SJCRH30 (cell line): ENCODE measurements at places on chromosomes 6 and 20. TPM values are rescaled to one million over a fixed set of nuclear protein-coding genes. Genes with fewer than 3 reads are reported as not detected.

- H3K4me1 ChIP-seq: no peaks in the 10 kb centered on the region
- H3K27ac ChIP-seq: no peak overlapping the region
- no peaks in the 10 kb centered on the region for H3K36me3 ChIP-seq
- no peak overlapping the region for H3K4me3 ChIP-seq
- no peak for DNase-seq
- H3K27me3 ChIP-seq: peaks cover 4% of the 10 kb centered on the region
Measured at GRCh38 chr6:104633125-104633524, 226.6 kb downstream of the HACE1 start.

- H3K4me3 ChIP-seq: no peak overlapping the region
- no peaks in the 10 kb centered on the region for H3K4me1 ChIP-seq
- DNase-seq: no peak
- no peaks in the 10 kb centered on the region for H3K36me3 ChIP-seq
- no peaks in the 10 kb centered on the region for H3K27me3 ChIP-seq
- H3K27ac ChIP-seq: no peak overlapping the region
Measured at GRCh38 chr6:118813775-118814174, 80.2 kb upstream of the ASF1A start.

DNA sequence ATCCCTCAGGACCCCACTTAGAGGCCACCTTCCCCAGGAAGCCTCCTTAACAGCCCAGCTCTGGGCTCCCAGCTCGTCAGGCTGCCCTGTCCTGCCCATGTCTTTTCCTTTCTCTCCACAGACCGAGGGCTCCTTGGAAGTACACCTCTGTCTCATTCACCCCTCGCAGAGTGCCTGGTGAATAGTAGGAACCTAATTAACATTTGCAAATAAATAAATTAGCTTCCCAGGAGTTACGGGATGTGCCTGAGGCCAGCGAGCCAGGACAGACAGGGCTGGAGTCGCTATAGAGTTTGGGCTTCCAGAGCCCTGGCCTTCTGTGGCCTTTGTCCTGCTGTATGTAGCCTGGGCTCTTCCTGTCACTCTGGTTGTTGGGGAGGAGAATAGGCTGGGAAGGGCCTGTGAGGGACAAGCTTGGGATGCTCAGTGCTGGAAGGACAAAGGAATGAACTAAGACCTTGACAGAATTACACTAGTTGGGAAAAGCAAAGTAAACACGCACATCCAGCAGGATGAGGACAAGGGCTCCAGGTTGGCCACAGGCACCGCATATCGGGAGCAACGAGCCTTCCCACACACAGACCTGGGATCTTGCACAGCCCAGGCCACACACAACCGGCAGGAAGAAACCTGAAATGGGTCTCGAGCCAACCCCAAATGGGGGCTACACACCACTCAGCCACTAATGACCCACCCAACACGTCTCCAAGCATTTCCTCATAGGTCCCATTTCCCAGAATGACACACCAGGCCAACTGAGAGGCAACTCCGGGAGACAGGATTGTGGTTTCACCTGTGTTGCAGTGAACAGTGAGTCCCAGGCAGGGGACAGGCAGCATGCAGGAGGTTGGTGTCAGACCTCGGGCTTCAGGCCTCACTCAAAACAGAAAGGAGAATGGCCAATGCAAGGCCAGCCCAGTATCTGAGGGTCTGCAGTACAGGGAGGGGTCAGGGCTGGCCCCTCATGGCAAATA is 9.7 kb downstream of the MAP1LC3A start:
- no peaks in the 10 kb centered on the region for H3K4me1 ChIP-seq
- no peak overlapping the region for H3K27ac ChIP-seq
- no peak for DNase-seq
- no peak overlapping the region for H3K4me3 ChIP-seq

- H3K4me1 ChIP-seq: no peaks in the 10 kb centered on the region
- no peak overlapping the region for H3K27ac ChIP-seq
- H3K36me3 ChIP-seq: no peaks in the 10 kb centered on the region
- peak; percentile 76 for DNase-seq
- no peak overlapping the region for H3K4me3 ChIP-seq
Measured at GRCh38 chr6:30169658-30170614, 6.6 kb downstream of the TRIM15 start.

DNA sequence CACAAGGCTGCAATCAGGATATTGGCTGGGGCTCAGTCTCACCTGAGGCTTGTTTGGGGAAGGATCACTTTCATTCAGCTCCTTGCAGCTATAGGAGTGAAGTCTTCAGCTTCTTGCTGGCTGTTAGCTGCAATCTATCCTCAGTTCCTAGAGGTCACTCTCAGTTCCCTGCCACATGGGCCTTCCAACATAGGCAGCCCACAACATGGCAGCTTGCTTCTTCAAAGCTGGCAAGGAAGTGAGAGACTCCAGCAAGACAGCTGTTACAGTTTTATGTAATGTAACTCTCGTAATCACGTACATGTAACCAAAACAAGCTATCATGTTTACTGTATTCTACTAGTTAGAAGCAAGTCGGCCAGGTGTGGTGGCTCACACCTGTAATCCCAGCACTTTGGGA is 226.9 kb downstream of the CDC5L start:
- no peak overlapping the region for H3K27ac ChIP-seq
- H3K27me3 ChIP-seq: no peaks in the 10 kb centered on the region
- no peak for DNase-seq

DNA sequence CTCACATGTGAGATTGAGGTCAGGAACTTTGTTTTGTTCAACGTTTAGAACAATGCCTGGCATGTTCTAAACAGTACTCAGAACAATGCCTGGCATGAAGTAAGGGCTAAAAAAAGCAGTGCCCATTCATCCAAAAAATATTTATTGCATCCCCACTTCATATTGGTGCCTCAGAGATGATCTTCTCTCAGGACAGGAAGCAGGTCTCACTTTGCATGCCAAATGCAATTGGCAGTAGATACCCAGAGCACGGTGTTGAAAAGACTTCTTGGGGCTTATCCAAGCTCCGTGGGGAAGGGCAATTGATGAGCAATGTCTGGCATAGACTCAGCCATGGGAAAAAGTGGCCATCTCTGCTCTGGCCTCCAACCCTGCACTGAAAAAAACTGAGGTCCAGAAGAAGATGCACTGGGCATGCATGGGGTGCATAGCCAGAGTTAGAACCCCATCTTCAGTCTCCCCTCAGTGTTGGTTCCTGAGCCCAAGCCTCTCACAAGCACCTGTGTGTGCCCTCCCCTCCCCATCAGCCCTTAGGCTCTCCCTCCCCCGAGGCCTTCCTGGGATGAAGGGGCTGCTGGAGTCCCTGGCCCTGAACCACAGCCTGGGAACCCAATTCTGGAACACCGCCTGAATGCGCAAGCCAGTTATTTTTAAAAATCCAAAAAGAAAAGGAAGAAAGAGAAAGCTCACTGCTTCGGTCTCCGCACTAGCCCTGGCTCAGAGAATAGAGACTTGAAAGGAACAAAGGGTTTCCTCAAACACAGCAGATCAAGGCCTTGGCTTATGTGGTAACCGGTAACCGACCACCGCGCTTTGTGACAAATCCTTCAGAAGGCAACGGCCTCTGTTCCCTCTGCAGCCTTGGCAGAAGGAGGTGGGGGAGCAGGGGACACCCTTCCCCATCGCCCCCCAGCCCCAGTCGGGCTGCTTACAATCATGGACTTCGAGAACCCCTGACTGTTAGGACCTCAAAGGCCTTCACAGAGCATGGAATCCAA is 78.5 kb upstream of the SIRPA start:
- H3K27ac ChIP-seq: no peak overlapping the region
- H3K4me1 ChIP-seq: no peaks in the 10 kb centered on the region
- H3K36me3 ChIP-seq: no peaks in the 10 kb centered on the region
- no peak overlapping the region for H3K4me3 ChIP-seq
- H3K27me3 ChIP-seq: no peaks in the 10 kb centered on the region

- no peak overlapping the region for H3K27ac ChIP-seq
- H3K36me3 ChIP-seq: no peaks in the 10 kb centered on the region
- H3K4me3 ChIP-seq: no peak overlapping the region
Measured at GRCh38 chr20:32894026-32894483, 35.3 kb downstream of the EFCAB8 start.

DNA sequence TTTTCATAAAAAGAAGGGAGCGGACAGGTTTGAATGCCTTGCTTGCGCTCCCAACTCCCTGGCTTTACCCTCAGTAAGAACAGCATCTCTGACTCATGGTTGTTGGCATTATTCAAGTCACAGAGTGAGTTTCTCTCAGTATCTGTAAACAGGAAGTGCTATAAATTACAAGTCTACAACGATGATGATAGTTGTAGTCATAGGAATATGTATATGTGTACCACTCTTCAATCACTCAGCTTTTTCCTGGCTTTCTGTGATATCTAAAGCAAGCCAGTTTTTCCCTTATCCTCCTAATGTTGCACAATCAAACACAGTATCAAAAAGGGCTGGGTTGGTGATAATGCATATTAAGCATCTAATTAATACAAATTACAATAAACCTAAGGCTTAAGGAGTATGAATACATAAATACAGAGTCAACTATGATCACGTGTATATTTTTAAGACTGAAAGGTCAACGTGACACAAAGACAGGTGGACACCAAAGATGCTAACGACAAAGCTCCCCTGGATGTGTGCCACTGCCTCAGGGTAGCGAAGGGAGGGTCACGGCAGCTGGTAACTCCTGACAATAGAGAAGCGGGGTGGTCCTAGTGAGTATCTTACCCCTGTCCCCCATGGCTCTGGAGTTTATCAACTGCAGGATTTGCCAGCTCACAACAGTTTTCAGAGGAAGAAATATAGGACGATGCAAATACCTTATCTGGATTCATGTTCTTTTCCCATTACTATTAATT is 202.8 kb downstream of the BTBD9 start:
- no peak overlapping the region for H3K27ac ChIP-seq
- DNase-seq: peak; percentile 76
- H3K4me1 ChIP-seq: peaks cover 12% of the 10 kb centered on the region
- H3K4me3 ChIP-seq: no peak overlapping the region

- no peak for DNase-seq
- H3K4me1 ChIP-seq: peaks cover 3% of the 10 kb centered on the region; the same call in 1 of the 2 replicates
- no peak overlapping the region for H3K27ac ChIP-seq
- H3K36me3 ChIP-seq: peaks cover 10% of the 10 kb centered on the region; the same call in 1 of the 2 replicates
- H3K27me3 ChIP-seq: no peaks in the 10 kb centered on the region
- H3K4me3 ChIP-seq: no peak overlapping the region
Measured at GRCh38 chr6:13613029-13613594, 2.0 kb upstream of the NOL7 start.

DNA sequence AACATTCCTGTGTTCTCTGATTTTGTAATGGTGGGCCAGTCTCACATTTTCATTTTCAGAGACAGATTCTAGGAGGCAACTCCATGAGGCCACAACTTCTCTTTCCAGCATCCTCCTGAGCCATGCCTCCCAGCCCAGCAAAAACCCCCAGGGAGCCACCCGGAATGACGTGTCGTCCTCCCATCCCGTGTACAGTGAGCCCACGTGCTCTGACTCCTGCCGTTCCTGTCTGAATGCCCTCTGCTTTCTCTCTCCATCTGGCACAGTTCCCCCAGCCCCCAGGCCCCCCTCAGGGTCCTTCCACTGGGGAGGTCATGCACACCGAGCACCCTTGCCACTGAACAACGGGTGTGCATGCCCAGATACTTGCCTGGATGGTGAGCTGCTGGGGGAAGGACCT is 38.0 kb downstream of the C20orf203 start:
- no peak overlapping the region for H3K4me3 ChIP-seq
- H3K36me3 ChIP-seq: no peaks in the 10 kb centered on the region
- no peak overlapping the region for H3K27ac ChIP-seq
- no peaks in the 10 kb centered on the region for H3K4me1 ChIP-seq
- H3K27me3 ChIP-seq: peaks cover 69% of the 10 kb centered on the region
- DNase-seq: no peak

DNA sequence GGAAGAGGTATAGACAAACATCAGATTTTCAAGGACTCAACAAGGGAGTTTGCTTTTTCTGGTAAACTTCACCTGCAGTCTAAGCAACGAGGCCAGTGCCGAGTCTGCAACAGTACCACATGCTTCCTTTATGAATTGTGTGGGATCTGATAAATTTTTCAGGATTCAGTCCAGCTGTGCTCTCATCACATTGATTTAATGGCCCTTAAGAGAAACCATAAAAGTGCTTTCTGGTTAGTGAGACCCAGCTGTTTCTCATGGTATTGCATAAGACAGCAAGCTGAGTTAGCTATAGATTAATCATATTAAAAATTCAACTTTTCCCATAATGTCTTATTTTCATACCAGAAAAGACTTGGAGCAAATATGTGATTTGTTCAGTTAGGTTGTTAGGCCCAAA is 291.4 kb downstream of the CENPW start:
- no peak for DNase-seq
- H3K27ac ChIP-seq: no peak overlapping the region
- no peaks in the 10 kb centered on the region for H3K27me3 ChIP-seq
- no peaks in the 10 kb centered on the region for H3K36me3 ChIP-seq
- H3K4me1 ChIP-seq: no peaks in the 10 kb centered on the region

- peaks cover 2% of the 10 kb centered on the region for H3K36me3 ChIP-seq
- H3K4me1 ChIP-seq: peaks cover 5% of the 10 kb centered on the region
Measured at GRCh38 chr6:97203343-97203742, 79.7 kb downstream of the MMS22L start.

DNA sequence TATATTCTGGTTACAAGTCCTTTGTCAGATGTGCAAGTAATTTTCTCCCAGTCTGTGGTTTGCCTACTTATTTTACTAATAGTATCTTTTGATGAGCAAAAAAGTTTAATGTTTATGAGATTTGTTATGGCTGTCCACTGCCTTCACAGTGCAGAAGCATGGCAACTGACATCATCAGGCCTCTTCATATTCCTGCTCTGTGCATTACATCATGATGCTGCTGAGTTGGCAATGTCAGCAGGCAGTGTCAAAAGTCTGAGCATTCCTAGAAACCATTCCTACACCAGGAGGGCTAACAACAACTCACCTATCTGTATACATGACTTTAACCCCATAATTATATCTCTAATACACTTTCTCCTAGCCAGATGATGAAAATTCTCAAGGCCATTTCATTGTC is 10.8 kb upstream of the OR2B2 start:
- no peak overlapping the region for H3K27ac ChIP-seq
- H3K36me3 ChIP-seq: no peaks in the 10 kb centered on the region
- no peak overlapping the region for H3K4me3 ChIP-seq
- no peaks in the 10 kb centered on the region for H3K4me1 ChIP-seq
- no peak for DNase-seq
- H3K27me3 ChIP-seq: no peaks in the 10 kb centered on the region

GRCh38 chr6:5314191-5314865 is 53.0 kb downstream of the FARS2 start:
- no peak overlapping the region for H3K27ac ChIP-seq
- H3K4me3 ChIP-seq: no peak overlapping the region
- no peak for DNase-seq
- H3K36me3 ChIP-seq: no peaks in the 10 kb centered on the region

CLVS2 gene
- not detected in 2 replicates for total RNA-seq

EYA2 gene
- total RNA-seq: 56.4 and 63.2 TPM in 2 replicates

POM121L2 gene
- not detected in 2 replicates for total RNA-seq

KCNK16 gene
- total RNA-seq: not detected in 2 replicates

GLP1R gene
- total RNA-seq: not detected in 2 replicates
